Left kidney (tissue), 8 donors: ENCODE measurements at places on chromosomes 2 and 18. TPM values are rescaled to one million over a fixed set of nuclear protein-coding genes. Genes with fewer than 3 reads are reported as not detected.
A peak's percentile ranks its signal among the peaks of the same experiment; 100 is the strongest.

DSEL gene
- 30.2 TPM for polyA plus RNA-seq

MEX3C gene
- 79.2 TPM for polyA plus RNA-seq

RANBP2 gene
- 76.0 TPM for polyA plus RNA-seq

TANC1 gene
- polyA plus RNA-seq = 64.8 TPM

SERPINB8 gene
- 3.4 TPM for polyA plus RNA-seq

SLC30A3 gene
- 6.2 TPM for polyA plus RNA-seq

PUM2 gene
- 123 TPM for polyA plus RNA-seq

GBX2 gene
- 0.52 TPM for polyA plus RNA-seq

DNA sequence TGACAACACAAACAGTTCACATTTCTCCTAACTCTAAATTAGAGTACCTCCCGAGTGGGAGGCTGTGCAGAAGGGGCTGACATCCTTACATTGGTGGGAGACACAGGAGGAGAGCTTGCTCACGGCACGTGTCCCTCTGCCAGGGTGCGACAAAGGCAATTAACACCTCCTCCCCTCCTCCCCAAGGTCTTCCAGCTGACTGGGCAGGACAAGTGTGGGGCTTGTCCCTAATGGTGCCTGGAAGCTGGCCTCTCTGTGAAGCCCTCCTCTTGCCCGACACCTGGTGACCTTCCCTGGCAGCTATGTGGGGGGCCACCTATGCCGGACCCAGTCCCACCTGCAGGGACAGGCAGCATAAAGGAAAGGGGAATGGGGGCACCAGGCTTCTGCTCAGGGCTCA is 57.0 kb downstream of the FAM168B start:
- DNase-seq = no peak

GRCh38 chr2:96594691-96595152 is 43.4 kb downstream of the KANSL3 start:
- no peak for DNase-seq

DNA sequence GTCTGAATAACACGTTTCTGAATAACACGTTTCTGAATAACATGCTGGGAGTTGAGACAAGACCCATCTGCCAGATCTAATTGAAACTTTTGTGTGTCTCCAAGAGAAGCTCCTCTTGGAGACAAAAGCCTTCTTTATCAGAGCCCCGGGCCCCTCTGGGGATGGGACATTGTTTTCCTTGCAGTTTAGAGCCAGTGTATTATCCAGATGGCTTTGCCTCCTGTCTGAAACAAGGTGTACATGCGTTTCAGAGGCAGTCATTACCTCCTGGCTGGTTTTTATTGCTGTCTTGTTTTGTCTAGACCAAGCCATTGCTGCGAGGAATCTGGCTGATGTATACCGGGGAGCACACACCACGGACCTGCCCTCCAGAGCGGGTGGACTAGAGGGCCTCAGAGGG is 7.8 kb downstream of the FOSL2 start:
- DNase-seq = no peak

DNA sequence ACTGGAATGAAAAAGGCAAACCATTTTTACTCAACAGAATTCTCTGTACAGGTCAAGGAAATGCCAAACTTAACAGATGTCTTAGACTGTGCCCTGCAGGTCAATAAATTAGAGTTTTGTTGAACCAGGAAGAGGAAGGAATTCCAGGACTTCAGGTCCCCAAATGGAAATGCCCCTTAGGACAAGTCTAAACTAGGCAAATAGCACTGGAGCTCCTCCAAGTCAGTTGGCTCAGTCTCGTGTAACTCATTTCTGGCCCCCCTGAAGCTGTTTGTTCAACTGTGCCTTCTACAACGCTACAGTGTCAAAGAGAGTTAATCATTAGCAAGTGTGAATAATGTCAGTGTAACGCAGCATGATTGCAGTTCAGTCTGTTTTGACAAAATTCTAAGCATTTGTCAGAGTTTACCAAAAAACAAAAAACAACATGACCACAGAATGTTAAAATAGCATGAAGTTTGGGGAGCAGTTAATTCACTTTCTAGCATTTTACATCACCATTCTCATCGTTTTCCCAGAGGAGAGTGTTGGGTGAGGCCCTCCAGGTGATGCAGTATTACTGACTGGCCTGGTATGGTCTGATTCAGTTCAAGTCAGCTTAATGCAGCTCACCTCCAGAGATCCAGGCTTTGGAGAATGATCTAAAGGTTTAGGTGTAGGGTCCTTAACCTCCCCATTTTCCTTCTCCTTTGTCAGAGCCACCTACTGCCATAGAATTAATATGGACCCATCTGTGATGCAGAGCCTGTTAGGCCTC is 108.1 kb downstream of the AQP4 start:
- peak; percentile 53 for DNase-seq

GRCh38 chr2:25313711-25314513 is 27.8 kb downstream of the DNMT3A start:
- DNase-seq = no peak

DNA sequence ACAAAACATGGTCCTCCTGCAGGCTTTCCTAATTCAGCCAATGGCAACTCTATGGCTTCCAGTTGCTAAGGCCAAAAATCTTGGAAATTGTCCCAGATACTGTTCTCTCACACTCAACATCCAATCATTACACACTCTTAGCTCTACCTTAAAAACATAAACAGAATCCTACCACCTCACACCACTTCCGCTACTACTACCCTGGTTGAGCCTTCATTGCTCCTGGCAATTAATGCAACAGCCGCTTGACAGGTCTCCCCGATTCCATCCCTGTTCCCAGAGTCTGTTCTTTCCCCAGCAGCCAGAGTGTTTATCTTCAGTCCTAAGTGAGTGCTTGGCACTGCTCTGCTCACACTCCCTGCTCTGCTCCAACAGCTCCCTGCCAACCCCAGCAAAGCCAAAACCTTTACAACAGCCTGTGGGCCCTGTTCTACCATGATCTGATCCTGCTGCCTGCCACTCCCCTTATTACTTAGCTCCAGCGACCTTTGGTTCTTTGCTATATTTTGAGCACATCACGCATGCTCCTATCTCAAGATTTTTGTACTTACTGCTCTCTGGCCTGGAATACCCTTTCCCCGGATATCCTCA is 67.5 kb upstream of the AMMECR1L start:
- DNase-seq = no peak

DNA sequence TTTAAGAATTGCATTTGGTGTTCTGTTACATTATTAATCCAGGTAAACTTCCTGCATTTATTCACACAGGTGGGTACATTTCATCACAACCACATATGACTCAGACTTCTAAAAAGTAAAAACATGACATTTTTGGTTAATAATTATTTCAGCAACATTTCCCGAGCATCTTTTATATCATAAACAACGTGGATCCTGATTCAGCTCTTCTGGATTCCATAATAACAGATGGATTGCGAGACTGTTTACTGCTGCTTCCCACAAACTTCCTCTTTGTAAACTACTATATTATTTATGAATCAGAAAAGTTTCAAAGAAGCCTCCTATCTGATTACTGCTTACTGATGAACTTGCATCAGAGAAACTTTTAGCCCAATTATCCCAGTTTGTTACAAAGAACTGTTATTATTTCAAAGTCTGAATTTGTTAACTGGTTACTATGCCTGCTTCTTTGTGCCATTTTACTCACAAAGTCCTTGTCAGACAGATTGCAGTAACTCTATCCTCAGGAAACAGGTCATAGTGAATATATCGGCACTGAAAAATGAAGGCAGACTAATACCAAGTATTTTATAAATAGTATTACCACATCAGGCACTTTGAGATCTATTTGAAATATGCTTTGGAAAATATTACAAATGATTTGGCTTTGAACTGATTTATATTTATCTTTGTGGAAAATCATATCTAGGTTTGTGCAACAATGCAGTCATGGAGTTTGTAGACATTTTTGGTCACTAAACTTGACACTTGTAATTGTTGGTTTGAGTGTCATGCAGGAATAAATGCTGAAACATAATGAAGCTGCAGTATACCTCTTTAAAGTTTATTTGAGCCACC is 511.6 kb downstream of the PLCL1 start:
- DNase-seq = no peak

GRCh38 chr2:196403471-196403870 is 232.1 kb upstream of the STK17B start:
- no peak for DNase-seq

- peak; percentile 85 for DNase-seq
These were observed 5.5 kb downstream of the SLC11A1 start for GRCh38 chr2:218387369-218388194.

DNA sequence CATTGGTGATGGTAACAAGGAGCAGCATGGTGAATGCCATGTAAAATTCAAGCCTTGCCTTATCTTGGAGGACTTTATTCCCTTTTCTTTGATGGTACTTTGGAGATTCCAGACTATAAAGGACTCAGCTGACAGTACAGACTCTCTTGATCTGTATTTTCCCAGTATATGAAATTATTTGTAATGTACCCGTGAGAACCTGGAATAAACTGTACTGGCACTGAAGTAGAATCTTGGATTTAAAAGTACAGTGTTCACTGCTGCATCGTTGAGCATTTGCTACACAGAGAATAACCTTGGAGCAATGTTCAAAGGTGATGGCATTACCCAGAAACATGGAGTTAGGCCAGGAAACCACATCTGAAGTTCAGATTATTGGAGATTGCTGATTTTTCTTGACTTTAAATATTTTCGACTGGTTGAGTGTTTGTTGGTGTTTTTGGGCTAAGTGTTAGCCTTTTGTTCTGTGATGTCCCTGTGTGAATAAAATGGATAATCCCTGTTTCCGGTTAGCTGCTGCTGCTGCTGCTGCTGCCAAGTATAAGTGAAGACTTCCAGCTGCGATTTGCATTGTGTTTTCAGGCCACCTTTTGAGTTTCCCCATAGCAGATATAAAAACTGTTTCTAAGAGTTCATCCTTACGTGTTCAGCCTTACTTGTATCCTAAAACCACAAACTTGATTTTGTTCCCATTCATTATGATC is 122.0 kb downstream of the SPTBN1 start:
- DNase-seq = no peak

- DNase-seq = no peak
These were observed 283.7 kb upstream of the MMADHC start for GRCh38 chr2:149871091-149871885.

GRCh38 chr2:167331636-167332232 is 443.5 kb downstream of the XIRP2 start:
- DNase-seq = no peak

DNA sequence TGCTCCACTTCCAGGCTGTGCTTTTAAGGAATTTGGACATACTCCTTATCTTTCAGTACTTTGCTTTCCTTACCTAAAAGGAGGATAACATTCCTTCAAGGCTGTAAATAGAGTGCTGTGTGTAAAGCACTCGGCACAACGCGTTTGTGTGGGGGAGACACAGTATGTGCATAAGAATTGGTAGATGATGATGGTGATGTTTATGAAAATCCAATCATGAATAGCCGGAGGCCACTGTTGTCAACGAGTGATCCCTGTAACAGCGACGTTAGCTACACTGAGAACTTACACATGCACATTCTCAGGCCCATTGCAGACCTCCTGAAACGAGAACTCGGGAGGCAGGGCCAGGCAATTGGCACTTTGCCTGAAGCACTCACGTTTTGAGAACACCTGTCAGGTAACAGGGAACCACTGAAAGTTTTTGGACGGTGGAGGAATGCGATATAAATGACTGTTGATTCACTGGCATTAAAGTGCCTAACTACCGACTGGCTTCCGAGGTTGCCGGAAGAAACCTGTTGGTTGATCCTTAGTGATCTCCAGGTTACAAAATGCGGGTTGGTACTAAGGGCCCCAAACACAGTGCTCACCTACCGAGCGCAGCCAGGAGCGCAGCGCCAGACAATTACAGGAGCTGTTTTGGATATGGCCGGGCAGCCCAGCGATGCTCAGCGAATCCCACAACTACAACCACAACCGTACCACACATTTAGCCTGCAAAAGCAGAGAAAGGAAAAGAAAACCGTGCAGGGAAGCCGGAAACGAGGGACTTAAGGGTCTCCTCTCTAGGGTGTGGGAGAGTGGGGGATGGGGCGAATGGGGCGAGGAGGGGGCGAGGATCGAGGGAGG is 1.0 kb upstream of the MAP4K4 start:
- DNase-seq = peak; percentile 40

- DNase-seq = no peak
These were observed 232.5 kb downstream of the PTGR3 start for GRCh38 chr18:74976331-74976909.

GRCh38 chr18:70359071-70359470 is 70.2 kb downstream of the SOCS6 start:
- DNase-seq = no peak

DNA sequence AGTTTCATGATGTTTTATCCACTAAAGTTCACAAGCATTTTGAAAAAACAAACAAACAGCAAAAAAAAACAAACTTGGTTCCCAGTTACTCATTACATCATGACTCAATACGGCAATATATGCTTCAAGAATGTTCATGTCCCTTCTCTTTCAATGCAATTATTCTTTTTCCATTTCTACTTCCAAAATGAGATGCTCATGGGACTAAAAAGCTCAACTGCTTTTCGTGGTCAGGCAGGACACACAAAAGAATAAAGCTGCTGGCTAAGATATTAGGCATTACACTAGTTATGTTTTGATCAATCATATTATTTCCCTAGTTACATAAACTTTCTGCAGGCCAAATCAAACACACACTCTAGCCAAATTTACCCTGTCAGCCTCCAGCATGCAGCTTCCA is 301.3 kb downstream of the EPHA4 start:
- DNase-seq = no peak

DNA sequence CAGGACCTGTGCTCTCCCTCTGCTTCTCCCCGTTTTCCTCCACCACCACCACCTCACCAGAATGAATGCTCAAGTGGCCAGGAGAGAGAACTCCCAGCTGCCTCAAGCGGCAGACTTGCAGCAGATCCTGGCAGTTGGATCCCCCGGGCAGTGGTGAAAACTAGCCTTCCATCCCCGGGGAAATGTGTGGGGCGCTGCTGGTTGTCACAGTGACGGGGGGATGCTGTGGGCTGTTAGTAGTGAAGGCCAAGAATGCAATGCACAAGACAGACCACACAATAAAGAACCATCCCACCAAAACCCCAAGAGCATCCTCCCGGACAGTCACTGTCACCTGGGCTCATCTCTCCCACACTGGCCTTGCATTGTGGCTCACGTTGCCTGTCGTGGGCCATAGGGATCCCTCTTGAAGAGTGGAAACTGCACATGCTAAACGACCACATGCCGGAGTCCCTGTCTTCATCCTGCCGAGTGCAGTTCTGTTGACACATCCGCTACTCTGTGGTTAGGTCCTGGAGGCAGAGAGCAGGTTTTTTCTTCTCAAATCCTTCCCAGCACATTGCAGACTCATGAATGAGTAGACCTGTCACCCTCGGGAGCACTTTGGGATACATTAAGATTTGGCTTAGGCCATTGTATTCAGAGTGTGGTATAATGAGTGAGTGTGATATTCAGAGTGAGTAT is 13.5 kb downstream of the SPATA3 start:
- no peak for DNase-seq

DNA sequence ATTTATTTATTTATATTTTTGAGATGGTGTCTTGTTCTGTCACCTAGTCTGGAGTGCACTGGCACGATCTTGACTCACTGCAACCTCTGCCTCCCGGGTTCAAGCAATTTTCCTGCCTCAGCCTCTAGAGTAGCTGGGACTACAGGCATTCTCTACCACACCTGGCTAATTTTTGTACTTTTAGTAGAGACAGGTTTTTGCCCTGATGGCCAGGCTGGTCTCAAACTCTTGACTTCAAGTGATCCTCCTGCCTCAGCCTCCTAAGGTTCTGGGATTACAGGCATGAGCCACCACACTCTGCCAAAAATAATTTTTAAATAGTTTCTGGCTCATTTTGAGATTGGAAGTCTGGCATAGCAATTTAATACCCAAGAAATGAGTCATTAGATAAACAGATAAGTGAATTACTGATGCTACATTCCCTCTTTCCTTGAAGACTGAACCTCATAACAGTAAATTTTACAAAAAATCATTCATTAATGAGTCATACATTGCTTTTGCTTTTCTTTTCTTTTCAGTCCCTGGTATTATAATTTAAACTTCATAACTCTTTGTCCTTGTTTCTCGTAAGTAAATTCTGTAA is 881.6 kb upstream of the PIK3C3 start:
- no peak for DNase-seq
